ENCODE measurements at places on chromosomes 7 and 10. TPM values are rescaled to one million over a fixed set of nuclear protein-coding genes. Genes with fewer than 3 reads are reported as not detected.

DNA sequence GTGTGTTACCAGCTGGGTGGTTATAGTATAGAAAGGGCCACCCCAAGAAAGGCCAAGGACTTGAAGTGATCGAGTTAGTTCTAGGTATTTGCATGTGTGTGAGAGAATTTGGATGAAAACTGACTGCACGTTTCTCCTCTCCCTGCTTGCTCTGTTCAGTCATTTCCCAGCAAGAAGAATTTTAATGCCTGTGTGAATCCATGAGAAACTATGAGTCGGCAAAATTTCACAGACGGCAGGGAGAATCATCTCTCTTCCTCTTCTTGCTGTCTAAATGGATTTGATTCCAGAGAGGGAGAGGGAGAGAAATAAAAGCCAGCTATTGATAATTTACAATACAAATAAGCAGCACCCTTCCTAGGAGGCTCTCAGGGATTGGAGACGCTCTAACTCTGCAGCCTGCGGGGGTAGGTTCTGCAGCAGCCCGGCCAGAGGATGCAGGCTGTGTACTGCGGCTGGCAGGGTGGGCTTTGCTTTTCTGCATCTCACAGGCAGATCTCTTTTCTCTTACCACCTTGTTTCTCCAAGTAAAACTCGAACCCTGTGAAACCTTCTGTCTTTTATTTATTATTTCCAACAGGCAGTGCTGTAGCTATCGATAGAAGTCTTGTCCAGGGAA is 183.6 kb downstream of the TCF7L2 start:
- no peak overlapping the region for H3K27ac ChIP-seq
- no peak overlapping the region for H3K4me3 ChIP-seq
- no peak for DNase-seq

DNA sequence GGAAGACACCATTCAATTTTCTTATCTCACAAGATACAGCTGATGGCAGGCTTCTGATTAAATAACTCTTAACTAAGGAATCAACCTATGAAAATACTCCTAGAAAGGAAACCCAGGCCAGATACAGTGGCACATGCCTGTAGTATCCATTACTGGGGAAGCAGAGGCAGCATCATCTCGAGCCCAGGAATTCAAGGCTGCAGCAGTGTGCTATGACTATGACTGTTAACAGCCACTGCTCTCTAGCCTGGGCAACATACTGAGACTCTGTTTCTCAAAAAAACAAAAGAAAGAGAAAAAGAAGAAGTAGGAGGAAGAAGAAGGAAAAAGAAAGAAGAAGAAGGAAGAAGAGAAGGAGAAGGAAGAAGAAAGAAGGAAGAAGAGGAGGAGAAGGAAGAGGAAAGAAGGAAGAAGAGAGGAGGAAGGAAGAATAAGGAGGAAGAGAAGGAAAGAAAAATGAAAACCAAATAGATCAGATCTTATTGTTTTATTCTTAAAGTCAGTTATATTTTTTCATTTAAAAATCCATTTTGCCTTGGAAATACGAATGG is 18.0 kb downstream of the DPY19L1 start:
- no peak for DNase-seq
- no peaks in the 10 kb centered on the region for H3K4me1 ChIP-seq
- no peaks in the 10 kb centered on the region for H3K27me3 ChIP-seq
- H3K36me3 ChIP-seq, result peaks cover 3% of the 10 kb centered on the region

Gene TEX47
- polyA plus RNA-seq, result not detected

Gene DNAJC2
- polyA plus RNA-seq, result 15.1 TPM

DNA sequence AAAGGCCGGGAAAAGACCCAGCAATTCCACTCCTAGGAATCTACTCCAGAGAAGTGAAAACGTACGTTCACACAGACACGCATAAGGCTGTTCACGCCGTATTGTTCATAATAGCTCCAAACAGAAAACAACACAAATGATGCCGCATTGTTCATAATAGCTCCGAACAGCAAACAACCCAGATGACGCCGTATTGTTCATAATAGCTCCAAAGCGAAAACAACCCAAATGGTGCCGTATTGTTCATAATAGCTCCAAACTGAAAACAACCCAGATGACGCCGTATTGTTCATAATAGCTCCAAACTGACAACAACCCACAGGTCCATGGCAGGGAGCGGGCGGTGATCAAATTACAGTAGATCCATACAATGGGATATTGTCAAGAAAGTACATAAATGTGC is 85.2 kb upstream of the DNAAF5 start:
- no peak overlapping the region for H3K27ac ChIP-seq
- DNase-seq, result no peak
- no peak overlapping the region for H3K4me3 ChIP-seq
- peaks cover 4% of the 10 kb centered on the region for H3K4me1 ChIP-seq
- no peaks in the 10 kb centered on the region for H3K27me3 ChIP-seq
- no peaks in the 10 kb centered on the region for H3K36me3 ChIP-seq

GRCh38 chr7:105871142-105871541 is 5.3 kb downstream of the ATXN7L1 start:
- H3K27ac ChIP-seq, result no peak overlapping the region
- H3K36me3 ChIP-seq, result peaks cover 10% of the 10 kb centered on the region
- no peak overlapping the region for H3K4me3 ChIP-seq
- DNase-seq, result no peak
- H3K4me1 ChIP-seq, result peaks cover 36% of the 10 kb centered on the region
- H3K27me3 ChIP-seq, result peaks cover 5% of the 10 kb centered on the region

Gene FAM20C
- not detected for polyA plus RNA-seq

DNA sequence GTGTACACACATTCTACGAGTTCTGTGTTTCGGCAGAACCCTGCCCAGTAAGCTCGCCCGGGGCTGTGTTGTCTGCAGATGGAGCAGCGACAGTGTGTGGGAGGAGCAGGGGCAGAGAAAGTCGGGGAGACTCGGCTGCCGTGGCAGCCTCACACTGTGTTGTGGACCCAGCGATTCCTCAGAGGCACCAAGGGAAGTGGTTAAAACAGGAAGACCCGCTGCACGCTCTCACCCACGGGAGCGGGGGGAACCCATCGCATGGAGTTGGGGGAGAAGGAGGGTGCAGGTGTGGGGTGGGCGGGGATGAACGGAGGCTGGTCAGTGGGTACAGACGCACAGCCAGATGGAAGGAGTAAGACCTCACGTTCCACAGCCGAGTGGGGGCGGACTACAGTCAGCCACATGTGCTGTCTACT is 250.2 kb downstream of the ELFN1 start:
- peak overlapping the region; percentile 39 for H3K27ac ChIP-seq
- peak overlapping the region; percentile 85 for H3K4me3 ChIP-seq
- H3K27me3 ChIP-seq, result peaks cover 3% of the 10 kb centered on the region
- H3K4me1 ChIP-seq, result peaks cover 45% of the 10 kb centered on the region

DNA sequence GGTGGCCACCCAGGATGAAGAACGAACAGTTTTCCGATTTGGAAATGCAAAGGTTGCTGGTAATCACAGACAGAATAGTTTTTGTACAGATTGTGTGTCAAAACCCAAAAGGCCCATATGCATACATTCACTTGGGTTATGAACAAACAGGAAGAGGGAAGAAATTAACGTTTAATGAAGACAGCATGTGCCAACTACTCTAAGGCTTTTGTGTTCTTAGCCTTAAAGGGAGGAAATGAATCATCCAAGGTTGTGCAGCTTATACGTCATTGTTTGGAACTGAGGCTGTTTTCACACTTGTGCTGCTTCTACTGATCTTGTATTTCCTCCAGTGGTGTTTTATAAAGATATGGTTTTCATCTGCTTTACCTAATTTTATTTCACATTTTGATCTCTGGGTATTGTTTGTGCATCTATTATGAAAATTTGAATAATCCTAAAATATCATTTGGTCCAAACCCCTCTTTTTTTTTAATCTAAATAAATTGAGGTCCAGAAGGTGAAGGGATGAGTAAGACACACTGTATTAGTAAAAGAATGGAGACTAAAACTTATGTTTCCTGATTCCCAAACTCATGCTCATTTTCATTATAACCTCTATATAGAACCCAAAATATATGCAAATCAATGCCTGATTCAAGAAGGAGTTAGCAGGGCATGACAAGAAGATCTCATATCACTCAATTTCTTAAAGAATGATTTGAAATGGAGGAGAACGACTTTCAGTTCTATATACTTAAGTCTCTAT is 373.1 kb downstream of the THSD7A start:
- H3K27ac ChIP-seq, result no peak overlapping the region

DNA sequence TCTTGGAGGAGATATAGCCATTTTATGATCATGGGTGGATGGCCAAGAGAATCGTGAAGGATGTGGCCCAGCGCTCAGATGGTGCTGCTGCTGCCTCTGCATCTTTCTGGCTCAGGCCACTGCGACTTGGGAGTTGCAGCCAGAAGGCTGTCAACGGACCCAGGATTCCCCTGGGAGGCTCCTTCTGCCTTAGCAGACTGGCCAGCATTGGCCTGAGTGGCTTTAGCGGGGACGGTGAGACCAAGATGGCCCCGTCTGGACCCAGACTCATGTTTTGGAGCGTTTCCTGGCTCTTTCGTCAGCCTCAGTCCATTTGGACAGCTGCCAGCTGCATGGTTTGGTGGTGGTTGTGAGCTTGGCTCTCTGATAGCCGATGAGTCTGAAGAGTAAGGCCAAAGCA is 97.2 kb downstream of the GALNT17 start:
- no peaks in the 10 kb centered on the region for H3K27me3 ChIP-seq
- H3K27ac ChIP-seq, result no peak overlapping the region
- H3K4me3 ChIP-seq, result no peak overlapping the region
- no peaks in the 10 kb centered on the region for H3K4me1 ChIP-seq
- no peak for DNase-seq

Gene DYNC1I1
- polyA plus RNA-seq, result not detected

GRCh38 chr7:12458520-12459131 is 55.0 kb upstream of the VWDE start:
- no peak for DNase-seq
- H3K27me3 ChIP-seq, result no peaks in the 10 kb centered on the region
- H3K27ac ChIP-seq, result no peak overlapping the region

GRCh38 chr10:73992899-73993788 is 4.8 kb upstream of the VCL start:
- peaks cover 64% of the 10 kb centered on the region for H3K4me1 ChIP-seq
- no peak for DNase-seq
- H3K27me3 ChIP-seq, result peaks cover 5% of the 10 kb centered on the region
- H3K36me3 ChIP-seq, result no peaks in the 10 kb centered on the region

DNA sequence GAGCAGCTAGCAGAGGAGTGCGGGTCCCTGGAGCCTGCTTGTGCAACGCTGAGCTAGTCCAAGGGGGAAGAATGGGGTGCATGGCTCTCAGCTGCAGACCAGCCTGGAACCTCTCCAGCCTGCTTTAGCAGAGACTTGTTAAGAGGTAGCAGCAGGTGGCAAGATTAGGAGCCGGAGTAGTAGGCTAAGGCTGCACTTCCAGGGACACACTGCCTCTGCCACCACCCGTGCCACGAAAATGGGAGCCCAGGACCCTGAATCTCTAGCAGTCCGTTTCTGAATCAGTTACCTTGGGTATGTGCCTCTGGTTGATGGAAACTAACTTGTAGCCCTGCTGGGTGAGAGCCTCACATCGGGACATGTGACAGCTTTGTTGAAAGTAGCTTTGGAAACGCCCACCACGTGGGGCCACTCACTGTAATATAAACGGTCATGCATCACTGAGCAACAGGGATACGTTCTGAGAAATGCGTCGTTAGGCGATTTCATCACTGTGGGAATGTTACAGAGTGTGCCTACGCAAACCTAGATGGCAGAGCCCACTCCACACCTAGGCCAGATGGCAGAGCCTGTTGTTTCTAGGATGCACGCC is 25.9 kb downstream of the HTRA1 start:
- peaks cover 4% of the 10 kb centered on the region for H3K27me3 ChIP-seq
- no peak for DNase-seq
- H3K27ac ChIP-seq, result no peak overlapping the region
- no peaks in the 10 kb centered on the region for H3K4me1 ChIP-seq

- H3K27me3 ChIP-seq, result peaks cover 23% of the 10 kb centered on the region
- no peak overlapping the region for H3K27ac ChIP-seq
- peaks cover 20% of the 10 kb centered on the region for H3K4me1 ChIP-seq
- no peak for DNase-seq
- H3K36me3 ChIP-seq, result peaks cover 5% of the 10 kb centered on the region
Observed at GRCh38 chr10:33334805-33335550, 511 bp upstream of the NRP1 start.

GRCh38 chr7:141663081-141663849 is 38.7 kb downstream of the DENND11 start:
- H3K36me3 ChIP-seq, result peaks cover 6% of the 10 kb centered on the region
- no peak overlapping the region for H3K4me3 ChIP-seq

GRCh38 chr7:120554960-120555571 is 282.1 kb downstream of the KCND2 start:
- H3K36me3 ChIP-seq, result no peaks in the 10 kb centered on the region
- no peak for DNase-seq
- no peak overlapping the region for H3K27ac ChIP-seq
- H3K27me3 ChIP-seq, result no peaks in the 10 kb centered on the region
- H3K4me1 ChIP-seq, result no peaks in the 10 kb centered on the region

GRCh38 chr7:148915211-148915610 is 31.1 kb upstream of the EZH2 start:
- H3K4me1 ChIP-seq, result no peaks in the 10 kb centered on the region
- H3K27me3 ChIP-seq, result no peaks in the 10 kb centered on the region
- H3K36me3 ChIP-seq, result no peaks in the 10 kb centered on the region
- no peak for DNase-seq
- no peak overlapping the region for H3K4me3 ChIP-seq
- H3K27ac ChIP-seq, result no peak overlapping the region

- H3K27ac ChIP-seq, result no peak overlapping the region
- no peaks in the 10 kb centered on the region for H3K36me3 ChIP-seq
- no peak overlapping the region for H3K4me3 ChIP-seq
- no peaks in the 10 kb centered on the region for H3K4me1 ChIP-seq
- no peak for DNase-seq
- H3K27me3 ChIP-seq, result peaks cover 3% of the 10 kb centered on the region
Observed at GRCh38 chr10:36280890-36281499, 638.9 kb upstream of the FZD8 start.

GRCh38 chr7:13532028-13532753 is 457.3 kb downstream of the ETV1 start:
- H3K27ac ChIP-seq, result no peak overlapping the region
- H3K4me3 ChIP-seq, result no peak overlapping the region
- DNase-seq, result no peak

DNA sequence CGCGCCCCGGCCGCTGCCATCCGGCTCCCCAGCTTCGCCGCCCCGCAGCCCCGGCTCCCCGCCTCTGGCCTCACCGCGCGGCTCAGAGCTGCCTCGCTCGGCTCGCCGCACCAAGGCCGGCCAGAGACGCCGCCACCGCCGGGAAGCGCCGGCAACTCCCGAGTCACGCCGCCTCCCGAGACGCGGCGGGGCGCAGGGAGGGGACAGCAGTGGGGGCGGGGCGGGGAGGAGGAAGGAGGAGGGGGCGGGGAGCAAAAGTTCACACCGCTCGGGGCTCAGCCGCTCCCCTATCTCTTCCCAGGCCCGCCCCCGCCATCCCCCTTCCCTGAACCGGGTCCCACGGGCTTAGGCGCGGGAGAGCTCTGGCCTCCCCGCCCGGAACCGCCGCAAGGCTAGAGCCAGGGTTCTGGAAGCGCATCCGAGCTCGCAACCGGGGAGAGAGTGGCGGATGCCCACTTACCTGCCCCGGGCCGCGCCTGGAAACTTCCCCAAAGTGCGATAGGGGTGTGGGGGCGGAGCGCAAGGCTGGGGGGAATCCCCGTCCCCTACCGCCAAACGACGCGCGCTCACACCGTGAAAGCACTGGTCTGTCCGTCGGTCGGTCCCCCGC is 1.0 kb downstream of the CHST15 start:
- no peak for DNase-seq
- peaks cover 1% of the 10 kb centered on the region for H3K27me3 ChIP-seq
- H3K4me3 ChIP-seq, result no peak overlapping the region
- H3K27ac ChIP-seq, result no peak overlapping the region
- no peaks in the 10 kb centered on the region for H3K36me3 ChIP-seq
- peaks cover 2% of the 10 kb centered on the region for H3K4me1 ChIP-seq

Gene GRID2IP
- not detected for polyA plus RNA-seq

GRCh38 chr7:13949445-13949844 is 40.0 kb downstream of the ETV1 start:
- DNase-seq, result no peak
- no peaks in the 10 kb centered on the region for H3K4me1 ChIP-seq
- H3K27ac ChIP-seq, result no peak overlapping the region
- H3K27me3 ChIP-seq, result no peaks in the 10 kb centered on the region
- no peak overlapping the region for H3K4me3 ChIP-seq
- no peaks in the 10 kb centered on the region for H3K36me3 ChIP-seq

Data from immature natural killer cell (primary cell).